Hippocampal formation (tissue), 2 donors: ENCODE measurements at places on chromosomes 13 and 19.
A peak's percentile ranks its signal among the peaks of the same experiment; 100 is the strongest.

DNA sequence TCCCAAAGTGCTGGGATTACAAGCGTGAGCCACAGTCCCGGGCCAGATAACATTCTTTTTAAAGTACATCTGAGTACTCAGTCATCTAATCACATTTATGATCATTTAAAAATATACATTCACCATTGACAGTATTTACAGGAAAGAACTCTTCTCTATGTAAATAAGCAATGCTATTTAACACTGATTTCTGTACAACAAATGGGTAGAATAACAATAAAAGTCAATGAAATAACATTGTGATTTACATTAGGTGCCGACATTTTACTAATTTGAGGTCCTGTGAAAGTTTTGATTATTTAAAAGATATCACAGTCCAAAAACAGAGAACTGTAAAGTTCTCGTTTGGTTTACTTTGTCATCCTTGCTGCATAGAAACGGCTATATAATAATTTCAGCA, 1763.7 kb downstream of the SLITRK1 start:
- DNase-seq = no peak

GRCh38 chr13:44573071-44573470, 3.1 kb downstream of the TSC22D1 start:
- DNase-seq = no peak

DNA sequence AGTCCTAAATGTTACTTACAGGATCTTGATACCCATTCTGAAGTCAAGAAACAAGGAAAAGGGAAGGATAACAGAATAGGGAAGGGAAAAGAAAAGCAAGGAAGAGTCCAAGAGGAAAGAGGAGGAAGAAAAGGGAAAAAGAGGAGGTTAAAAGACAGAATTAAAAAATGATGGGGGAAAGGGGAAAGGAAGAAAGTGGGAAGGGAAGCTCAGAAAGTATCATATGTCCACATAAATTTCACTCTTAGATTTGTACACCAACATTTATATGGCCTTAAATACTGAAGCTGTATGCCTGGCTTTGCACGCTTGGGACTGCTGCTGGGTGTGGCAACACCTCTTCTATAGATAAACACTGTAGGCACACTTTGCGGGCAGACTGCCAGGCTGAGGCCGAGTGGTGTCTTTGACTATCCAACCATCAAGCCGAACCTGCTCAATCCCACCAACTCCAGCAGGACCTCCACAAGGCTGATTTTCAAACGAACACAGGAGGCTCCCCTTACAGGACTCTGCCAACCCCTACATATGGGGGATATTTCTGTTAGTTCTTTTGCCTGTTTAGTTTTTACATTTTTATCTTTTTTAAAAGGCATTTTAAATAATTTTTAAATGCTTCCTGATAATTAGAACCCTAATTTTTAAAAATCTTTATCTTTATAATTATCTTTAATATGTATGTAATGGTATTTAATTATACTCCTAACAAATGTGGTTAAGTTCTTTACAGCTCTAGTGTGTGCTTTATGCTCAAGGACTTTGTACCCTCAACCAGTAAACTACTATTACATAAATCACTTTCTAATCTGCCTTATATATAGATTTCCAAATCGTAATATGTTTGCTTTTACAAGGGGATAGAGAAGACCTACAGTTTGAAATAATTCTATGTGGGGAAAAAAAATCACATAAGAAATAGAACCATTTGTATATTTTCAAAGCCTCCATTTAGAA, 154.2 kb downstream of the DIAPH3 start:
- DNase-seq = no peak

GRCh38 chr13:102333320-102334198, 68.3 kb downstream of the FGF14 start:
- DNase-seq = no peak

DNA sequence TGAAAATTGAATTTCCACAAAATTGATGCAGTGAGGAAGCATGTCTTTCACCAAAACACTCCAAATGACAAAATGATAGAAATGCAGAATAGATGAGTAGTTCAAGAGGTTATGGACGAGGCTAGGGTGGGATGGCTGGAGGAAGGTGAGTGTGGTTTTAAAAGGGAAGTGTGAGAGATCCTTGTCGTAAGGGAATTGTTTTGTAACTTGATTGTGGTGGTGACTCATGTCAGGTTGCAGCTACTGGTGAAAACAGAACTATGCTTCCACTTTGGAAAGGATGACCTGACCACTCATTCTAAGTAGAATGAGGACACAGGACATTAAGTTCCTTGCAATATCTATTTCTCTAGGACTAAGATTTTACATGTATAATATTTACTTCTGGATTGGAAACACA, 345.7 kb downstream of the MTUS2 start:
- no peak for DNase-seq

DNA sequence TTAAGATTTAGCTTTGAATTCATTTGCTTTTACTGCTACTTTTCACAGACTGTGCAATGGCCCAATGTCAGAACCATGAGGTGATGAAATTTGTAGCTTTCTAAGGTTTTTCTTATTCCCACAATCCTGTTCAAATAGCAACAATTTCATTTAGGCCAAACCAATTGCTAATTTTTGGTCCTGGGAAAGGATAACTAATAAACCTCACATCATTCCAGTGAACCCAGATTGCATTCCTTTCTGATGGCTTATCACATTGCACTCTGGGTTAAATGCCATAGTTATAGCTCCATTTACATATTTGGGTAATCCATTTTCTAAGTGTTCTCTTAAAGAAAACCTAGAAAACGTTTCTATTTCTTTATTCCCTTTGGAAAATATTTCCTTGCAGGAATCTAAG, 22.9 kb upstream of the POMP start:
- no peak for DNase-seq

DNA sequence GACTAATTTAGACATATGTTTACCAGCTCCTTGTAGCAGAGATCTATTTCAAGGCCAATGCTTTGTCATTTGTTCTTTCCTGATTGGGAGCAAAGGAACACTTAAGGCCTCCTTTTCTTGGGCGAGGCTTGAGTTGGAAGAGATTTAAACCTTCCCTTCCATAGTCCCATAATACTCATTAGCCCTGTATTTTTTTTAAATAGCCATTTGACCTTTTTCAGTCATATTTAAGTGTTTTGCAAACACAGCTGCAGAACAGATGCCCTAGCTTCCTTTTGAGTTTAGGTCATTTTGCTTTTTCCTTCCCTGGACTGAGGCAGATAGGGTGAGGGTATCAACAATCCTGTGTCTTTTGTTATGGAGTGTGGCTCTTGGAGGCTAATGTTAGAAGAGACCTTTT, 198.3 kb downstream of the NBEA start:
- DNase-seq = no peak

DNA sequence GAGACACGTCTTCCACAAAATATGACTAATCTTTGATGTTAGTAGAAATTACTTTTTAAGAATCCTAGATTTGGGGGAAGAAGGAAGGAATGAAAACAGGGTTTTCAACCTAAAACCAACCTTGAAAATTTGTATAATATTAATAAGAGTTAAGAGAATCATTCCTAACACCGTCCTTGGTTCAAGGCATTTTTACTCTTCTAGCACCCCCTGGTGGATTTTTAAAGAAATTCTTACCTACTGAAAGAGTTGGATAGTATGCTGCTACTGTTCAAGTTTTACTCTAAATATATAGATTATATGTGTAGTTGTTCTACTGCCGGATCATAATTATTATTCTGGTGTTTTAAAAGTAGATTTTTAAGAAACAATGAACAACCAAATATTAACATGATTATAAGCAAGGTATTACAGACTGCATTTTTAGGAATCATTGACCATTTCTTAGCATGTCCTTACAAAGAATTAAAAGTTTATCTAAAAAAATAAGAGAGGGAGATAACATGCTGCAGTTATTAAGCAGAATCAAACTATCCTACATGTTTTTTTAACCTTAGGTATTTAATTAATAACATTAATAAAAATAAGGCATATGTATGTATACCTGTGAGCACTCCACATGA, 7.4 kb upstream of the SLITRK6 start:
- DNase-seq = peak; percentile 56

GRCh38 chr13:36418022-36418805, 14.1 kb upstream of the CCNA1 start:
- DNase-seq = no peak

- DNase-seq = no peak
Observed at GRCh38 chr19:45878043-45878794, 7.7 kb downstream of the IRF2BP1 start.

DNA sequence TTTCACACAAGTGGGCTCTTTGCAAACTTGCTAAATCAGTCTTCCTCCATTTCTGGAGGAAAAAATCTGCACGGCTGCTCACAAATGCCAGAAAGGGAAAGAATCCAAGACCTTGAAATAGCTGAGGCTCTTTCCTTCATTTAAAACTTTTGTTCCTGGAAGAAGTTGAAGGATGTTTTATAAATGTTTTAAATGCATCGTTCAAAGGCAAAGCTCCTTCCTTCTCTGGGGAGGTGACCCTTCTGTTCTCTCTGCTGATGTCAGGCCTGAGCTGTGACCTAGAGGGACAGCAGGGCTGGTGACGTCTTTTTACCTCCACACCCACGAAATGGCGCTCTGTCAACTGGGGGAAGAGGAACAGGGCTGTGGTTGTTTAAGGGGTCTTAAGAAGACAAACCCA, 376.4 kb upstream of the ZNF507 start:
- DNase-seq = no peak

GRCh38 chr13:98171900-98172589, 5.0 kb downstream of the RNF113B start:
- DNase-seq = no peak

DNA sequence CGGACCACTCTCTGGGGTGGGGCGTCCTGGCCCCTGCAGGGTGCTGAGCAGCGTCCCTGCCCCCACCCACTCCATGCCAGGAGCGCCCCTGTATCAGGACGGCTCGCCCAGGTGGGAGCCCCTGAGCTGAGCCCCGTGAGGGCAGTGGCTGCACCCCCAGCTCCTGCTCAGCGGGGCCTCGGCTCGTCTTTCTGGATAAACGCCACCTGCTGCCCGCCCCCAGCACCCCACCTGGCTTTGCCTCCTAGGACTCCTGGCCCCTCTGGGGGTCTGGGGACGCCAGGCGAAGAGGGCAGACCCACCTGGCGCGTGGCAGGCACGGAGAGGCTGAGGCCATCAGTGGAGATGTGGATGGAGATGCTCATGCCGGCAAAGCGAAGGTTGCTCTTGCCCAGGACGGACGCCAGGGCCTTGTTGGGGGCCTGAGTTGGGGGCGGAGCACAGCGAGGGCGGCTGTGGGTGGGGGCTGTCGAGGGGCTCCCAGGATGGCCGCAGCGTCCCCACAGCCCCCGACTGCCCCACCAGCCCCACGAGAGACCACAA, 22.3 kb downstream of the SHC2 start:
- no peak for DNase-seq

GRCh38 chr13:62320129-62321108, 904.8 kb upstream of the PCDH20 start:
- peak; percentile 68 for DNase-seq

DNA sequence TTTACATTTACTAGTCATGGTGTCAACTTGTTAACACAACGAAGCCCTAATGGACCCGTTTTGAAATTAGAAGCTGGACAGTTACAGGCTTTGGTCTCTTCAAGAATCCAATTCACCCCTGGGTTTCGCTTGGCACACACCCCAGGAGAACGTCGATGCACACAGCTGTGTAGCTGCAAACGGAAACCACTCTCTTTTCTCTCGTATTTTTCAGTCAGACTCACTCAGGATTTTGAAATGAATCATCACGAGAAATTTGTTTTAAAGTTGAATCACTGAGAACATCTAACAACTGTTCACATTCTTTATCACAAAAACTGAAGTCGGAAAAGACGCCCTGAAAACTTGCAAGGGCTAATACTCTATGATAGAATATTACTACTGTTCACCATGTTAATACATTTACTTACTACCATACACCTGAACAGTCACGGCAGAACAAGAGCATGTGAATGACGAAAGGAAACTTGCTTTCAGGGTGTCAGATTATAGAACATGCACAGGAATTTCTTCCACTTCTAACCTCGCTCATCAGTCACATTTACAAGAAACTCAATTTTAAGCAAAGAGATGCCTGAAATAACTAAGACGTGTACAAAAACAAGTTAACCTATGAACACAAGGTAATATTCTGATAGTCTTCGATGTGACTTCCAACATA, 4.7 kb downstream of the PNMA8A start:
- no peak for DNase-seq
